ENCODE measurements at places on chromosomes 16 and 17.

DNA sequence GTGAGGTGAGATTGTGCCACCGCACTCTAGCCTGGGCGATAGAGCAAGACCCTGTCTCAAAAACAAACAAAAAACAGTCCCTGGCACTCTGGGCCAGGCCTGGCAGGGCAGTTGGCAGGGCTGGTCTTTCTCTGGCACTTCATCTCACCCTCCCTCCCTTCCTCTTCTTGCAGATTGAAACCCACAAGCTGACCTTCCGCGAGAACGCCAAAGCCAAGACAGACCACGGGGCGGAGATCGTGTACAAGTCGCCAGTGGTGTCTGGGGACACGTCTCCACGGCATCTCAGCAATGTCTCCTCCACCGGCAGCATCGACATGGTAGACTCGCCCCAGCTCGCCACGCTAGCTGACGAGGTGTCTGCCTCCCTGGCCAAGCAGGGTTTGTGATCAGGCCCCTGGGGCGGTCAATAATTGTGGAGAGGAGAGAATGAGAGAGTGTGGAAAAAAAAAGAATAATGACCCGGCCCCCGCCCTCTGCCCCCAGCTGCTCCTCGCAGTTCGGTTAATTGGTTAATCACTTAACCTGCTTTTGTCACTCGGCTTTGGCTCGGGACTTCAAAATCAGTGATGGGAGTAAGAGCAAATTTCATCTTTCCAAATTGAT lies 24.8 kb downstream of the STH start:
- DNase-seq = no peak

- DNase-seq = no peak
These were observed 27.6 kb downstream of the HELZ start for GRCh38 chr17:67217446-67217845.

DNA sequence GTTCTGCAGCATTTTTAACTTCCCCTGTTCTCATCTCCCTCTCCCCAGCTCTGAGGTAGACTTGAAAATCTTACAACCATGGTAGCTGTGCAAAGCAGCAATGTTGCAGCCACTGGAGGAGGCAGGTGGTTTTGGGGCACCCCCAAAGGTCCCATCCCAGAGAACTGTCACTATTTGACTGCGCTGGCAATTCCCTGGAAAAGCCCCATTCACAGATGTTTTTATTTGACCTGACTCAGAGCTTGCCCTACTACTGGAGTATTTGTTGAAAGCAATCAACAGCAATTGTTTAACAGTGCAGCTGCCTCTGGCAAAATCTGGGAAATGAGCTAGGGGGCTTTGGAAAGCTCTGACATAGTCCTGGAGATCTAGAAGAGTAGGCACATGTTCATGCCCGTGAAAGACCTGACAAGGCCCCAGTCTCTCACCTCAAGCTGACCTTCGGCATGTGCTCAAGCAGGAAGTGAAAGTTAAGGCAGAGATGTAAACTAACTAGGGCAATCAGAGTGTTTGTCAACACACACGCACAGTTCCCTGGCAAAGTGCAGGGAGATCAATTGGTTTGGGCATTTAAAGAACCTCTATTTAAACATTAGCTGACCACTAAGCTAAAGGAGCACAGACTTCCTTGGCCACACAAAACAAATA lies 19.7 kb upstream of the PIK3R5 start:
- no peak for DNase-seq

- DNase-seq = no peak
These were observed 50.3 kb downstream of the ZFPM1 start for GRCh38 chr16:88503374-88503770.

GRCh38 chr16:1297018-1297696 lies 12.3 kb upstream of the UBE2I start:
- DNase-seq = no peak

GRCh38 chr17:64599187-64599676 lies 62.9 kb downstream of the SMURF2 start:
- no peak for DNase-seq

- peak; percentile 43 for DNase-seq
These were observed 743 bp downstream of the ZNF624 start for GRCh38 chr17:16652847-16653366.

GRCh38 chr17:75047398-75048098 lies 523 bp downstream of the KCTD2 start:
- no peak for DNase-seq

- DNase-seq = no peak
These were observed 13.1 kb downstream of the ABCA9 start for GRCh38 chr17:69047368-69048263.

DNA sequence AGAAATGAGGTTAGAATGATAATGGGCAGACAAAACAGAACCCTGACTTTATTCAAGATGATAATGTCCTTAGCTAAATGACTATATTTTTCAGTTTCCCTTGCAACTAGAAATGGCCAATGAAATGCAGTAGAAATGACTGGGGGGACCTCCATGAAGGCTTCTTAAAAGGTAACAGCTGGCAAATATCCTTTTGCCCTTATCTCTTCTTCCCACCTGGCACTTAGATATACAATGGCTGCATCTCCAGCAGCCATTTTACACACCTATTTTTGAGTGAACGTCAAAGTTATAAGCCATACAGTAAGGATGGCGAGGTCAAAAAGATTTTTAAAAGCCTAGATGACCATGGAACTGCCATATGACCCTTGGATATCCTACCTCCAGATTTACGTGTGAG lies 39.9 kb downstream of the USP32 start:
- DNase-seq = no peak

DNA sequence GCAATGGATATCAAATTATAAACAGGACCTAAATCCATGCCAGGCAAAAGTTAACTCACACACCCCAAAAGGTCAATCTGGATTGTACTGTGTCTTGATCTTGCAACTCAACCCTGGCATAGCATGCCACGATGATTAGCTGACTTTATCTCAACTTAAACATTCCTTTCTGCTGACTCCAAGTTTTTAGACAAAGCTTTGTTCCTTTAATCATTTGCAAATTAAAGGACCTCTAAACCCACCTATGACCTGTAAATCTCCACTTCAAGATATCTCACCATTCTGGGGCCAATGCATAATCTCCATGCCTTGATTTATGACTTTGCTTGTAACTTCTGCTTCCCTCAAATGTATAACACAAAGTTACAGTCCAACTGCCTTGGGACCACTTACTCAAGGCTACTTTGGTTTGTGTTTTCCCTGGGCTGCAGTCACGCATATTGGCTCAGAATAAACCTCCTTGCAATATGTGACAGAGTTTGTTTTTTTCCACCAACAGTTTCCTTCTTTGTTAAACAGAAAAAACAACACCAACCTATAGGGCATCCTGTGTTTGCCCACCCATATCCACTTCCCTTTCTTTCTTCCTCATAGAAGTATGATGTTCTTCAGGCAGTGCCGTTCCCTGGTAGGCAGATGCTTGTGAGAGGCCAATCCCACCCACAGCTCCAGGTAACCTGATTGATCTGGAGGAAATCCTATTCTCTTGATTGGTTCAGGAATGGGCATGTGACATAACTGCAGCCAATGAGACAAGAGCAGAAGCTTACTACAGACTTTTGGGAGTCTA lies 390.6 kb upstream of the ERCC4 start:
- no peak for DNase-seq

DNA sequence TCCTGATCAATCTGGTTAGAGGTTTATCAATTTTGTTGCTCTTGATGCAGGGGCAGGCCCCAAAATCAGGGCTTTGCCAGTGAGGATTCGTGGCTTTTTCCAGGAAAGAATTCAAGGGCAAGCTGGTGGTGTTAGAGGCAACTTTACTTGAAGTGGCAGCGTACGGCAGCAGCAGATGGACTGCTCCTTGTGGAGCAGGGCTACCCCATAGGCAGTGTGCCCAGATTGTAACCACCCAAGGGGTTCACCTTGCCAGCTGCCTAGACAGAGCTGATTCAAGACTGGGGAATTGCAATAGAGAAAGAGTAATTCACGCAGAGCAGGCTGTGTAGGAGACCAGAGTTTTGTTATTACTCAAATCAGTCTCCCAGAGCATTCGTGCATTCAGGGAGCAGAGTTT lies 16.7 kb downstream of the DRC7 start:
- no peak for DNase-seq

DNA sequence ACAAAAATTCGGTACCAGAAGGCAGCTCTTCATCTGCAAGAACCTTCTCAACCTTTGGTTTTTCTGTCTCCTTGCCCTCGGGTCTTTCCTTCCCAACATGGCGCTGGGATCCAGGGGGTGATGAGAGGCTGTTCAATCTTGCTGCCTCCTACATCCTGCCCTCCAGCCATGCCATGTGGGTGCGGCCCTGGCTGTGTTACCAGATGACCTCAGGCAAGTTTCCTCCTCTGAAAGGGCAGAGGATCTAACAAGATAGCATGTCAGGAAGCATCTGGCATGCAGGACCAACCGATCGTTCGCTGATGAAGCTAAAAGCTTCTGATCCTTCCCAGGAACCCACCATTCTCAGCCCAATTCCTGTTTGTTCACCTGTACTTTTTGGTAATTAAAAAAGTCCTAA lies 36.8 kb upstream of the BCAR1 start:
- no peak for DNase-seq

DNA sequence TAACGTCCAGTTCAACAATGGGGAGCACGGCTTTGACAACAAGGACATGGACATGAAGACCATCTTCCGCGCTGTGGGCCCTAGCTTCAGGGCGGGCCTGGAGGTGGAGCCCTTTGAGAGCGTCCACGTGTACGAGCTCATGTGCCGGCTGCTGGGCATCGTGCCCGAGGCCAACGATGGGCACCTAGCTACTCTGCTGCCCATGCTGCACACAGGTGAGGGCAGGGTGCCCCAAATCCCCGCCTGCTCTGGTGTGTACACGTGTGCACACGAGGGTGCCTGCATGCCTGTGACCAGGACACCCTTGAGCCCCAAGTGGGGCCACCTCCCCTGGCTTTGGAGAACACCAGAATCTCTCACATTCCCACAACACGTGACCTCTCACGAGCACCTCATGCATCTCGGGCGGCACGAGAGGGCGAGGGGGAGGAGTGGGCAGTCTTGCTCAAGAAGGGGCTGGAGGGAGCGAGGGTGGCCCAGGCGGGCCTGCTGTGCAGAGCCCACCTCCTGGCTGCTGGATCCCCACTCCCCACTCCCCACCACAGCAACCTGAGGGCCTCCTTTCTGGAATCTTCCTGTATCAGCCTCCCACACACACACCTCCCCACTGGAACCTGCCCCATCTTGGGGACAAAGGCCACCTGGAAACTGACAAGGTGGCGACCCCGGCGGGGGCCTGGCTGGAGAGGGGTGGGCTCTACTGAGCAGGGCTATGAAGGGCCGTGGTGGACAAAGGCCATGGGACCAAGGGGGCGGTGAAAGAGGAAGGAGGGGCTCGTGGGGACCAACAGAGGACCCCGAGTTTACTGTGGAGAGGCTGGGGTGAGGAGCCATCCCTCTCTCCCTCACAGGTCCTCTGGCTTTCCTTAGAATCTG lies 6.5 kb downstream of the ENPP7 start:
- no peak for DNase-seq

DNA sequence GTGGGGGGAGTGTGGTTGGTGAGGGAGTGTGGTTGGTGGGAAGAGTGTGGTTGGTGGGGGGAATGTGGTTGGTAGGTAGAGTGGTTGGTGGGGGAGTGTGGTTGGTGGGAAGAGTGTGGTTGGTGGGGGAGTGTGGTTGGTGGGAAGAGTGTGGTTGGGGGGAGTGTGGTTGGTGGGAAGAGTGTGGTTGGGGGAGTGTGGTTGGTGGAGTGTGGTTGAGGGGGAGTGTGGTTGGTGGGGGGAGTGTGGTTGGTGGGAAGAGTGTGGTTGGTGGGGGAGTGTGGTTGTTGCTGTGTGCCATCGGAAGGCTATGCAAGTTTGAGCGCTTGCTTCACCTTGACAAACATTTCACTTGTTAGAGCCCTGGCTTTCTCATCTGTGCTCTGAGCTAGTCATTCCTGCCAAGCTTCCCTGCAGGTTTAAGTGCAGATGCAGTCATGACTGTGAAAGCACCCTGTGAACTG lies 20.1 kb downstream of the MINK1 start:
- DNase-seq = no peak

- DNase-seq = no peak
These were observed 787 bp downstream of the ZFPM1 start for GRCh38 chr16:88453611-88454522.

DNA sequence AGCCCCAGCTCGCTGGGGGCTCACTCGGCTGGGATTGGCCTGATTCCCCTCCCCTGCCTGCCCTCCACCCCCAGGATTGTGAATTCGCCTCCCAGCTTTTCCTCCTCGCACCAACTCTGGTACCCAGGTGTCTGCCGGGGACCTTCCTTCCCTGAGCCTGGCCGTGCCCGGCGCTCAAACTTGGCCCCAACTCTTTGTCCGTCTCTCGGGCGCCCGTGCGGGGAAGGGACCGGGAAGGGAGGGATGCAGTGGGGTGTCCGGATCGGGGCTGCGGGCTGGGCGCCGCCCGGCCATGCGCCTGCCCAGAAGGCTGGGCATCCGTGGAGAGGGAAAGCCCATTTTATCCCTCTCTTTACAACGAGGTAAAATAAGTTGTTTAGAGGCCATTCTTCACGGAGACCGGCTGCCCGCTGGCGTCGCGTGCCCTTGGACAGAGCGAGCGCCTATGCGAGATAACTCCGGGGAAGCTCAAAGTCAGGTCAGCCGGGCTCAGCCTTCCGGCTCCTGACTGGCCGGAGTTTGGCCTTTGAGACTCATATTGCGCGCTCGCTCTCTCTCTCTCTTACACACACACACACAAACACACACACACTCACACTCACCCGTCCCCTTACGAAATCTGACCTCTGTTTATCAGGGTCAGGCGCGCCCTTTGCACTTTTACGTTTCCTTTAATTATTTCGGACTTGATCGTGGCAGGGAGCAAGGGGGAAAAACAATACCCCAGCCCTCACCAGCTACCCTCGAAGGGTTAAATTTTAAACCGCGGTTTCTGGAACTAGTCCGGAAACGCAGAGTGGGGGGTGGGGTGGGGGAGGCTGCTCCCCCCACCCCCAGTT lies 774 bp upstream of the MAF start:
- peak; percentile 5 for DNase-seq

GRCh38 chr17:17091856-17092756 lies 49.8 kb downstream of the MPRIP start:
- no peak for DNase-seq

- no peak for DNase-seq
These were observed 24.9 kb downstream of the VPS53 start for GRCh38 chr17:689556-690275.

DNA sequence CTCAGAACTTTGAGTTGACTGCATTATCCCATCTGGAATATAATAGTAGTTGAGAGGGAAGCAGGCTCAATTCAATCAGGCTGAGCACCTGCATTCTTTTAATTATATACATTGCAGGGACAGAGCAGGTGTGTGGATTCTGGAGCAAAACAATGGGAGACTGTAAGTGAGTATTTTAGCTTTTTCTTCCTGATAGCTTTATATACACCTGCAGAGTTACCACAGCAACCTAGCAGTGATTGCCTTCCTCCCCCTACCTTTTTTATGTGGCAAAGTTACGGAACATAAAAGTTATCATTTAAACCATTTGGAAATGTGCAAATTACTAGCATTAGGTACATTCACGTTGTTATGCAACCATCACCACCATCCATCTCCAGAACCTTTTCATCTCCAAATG lies 25.4 kb upstream of the RHOT1 start:
- DNase-seq = no peak

DNA sequence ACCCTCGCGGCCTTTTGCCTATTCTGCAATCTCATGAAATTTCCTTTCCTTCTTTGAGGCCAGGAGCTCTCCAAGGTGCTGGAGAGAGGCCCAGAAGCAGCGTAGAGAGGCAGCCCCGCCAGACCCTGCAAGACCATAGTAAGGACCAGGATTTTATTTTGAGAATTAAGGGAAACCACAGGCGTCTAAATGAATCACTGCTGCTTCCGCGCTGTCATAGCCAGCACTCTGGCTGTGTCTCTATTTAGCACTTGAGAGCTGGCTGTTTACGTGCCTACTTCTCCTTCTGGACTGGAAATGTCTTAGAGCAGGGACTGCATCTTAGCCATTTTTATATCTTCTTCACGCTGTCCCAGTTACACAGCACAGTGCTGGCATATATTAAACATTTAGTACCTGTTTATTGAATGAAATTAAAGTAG lies 37.6 kb upstream of the PIRT start:
- no peak for DNase-seq
